ENCODE measurements at places on chromosomes 7 and 10. TPM values are rescaled to one million over a fixed set of nuclear protein-coding genes. Genes with fewer than 3 reads are reported as not detected.

- ATAC-seq, result no peak
These were observed 945 bp upstream of the RHEB start for GRCh38 chr7:151520419-151521261.

DNA sequence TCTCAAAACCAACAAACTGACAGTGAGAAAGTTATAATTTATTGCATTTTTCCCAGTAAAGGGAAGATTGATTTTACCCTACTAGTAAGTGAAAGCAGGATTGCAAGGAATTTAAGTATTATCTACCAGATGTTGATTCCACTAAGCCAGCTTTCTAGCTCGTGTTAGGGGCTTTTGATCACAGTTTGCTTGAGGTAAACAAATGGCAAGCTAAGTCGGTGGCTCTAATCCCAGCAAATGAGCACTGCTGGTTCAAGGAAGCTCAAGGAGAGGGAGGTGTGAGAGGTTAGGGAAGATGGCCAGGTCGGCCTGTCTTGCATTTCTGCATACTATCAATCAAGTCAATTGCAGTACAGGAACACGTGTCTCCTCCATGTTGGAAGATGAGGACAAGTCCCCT is 448.7 kb upstream of the POM121L12 start:
- ATAC-seq, result no peak

- ATAC-seq, result no peak
These were observed 4.3 kb downstream of the SNX8 start for GRCh38 chr7:2309889-2310331.

- no peak for ATAC-seq
These were observed 189.1 kb downstream of the LRRTM3 start for GRCh38 chr10:67114945-67115344.

- ATAC-seq, result no peak
These were observed 603.3 kb upstream of the IGFBP3 start for GRCh38 chr7:46524350-46524749.

DNA sequence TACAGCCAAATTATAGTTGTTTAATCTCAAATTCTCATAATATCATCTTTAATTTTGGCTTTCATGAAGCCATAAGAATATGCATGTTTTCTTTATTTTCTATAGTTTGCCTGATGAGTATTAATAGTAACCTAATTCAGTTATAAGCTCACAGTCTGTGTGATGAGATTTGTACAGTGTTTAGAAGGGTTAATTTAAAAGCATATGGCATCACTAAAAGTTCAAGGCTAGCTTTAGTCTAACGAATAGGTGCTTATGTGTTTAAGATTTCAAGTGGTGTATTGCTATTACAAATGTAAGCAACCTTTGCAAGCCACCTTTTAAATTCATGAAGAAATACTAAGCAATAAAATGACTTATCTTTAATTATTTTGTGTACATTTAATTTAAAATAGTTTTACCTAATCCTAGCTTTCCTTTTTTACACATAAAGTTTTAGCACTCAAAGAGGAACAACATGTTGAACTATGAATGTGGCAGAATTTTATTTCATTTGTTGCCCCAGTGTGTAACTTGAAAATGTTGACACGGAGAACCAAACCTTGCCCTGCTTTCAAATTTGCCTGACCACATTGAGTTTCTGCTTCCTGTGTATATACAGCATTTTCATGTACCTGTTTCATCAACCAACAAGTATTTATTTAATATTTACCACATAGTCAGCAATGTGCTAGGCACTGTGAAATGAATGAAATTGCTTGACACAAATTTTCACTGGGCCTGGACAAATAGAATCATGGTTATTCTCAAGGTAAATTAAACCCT is 41.5 kb downstream of the TET1 start:
- no peak for ATAC-seq

- no peak for ATAC-seq
These were observed 250.9 kb downstream of the TWIST1 start for GRCh38 chr7:18866359-18867036.

DNA sequence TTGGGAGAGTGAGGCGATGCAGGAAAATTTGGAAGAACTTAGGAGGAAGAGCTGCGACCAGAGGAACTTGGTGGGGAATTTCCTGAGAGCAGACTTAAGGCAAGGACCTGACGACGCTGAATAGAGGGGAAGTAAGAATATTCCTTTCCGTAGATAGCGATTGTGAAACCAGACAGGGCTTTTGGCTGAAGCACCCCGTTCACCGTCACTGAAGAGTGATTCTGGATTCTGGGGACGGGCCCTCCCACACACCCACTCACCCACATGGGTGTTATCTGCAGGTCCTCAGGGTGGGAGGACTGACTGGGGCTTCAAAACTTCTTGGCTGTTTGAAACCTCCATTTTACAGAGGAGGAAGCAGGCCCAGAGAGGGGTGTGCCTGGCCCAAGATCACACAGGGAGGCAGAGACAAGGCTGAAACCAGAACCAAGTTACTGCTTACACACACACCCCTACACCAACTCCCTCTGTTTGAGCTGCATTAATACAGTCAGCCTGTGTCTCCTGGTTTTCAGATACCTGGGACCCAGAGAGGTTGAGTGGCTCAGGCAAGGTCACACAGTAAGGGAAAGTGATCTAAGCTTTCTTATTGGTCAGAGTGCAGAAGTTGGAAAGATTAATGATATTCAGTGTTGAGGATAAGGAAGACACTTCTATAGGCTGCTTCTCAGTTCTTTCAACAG is 37.2 kb upstream of the CDH23 start:
- ATAC-seq, result no peak

DNA sequence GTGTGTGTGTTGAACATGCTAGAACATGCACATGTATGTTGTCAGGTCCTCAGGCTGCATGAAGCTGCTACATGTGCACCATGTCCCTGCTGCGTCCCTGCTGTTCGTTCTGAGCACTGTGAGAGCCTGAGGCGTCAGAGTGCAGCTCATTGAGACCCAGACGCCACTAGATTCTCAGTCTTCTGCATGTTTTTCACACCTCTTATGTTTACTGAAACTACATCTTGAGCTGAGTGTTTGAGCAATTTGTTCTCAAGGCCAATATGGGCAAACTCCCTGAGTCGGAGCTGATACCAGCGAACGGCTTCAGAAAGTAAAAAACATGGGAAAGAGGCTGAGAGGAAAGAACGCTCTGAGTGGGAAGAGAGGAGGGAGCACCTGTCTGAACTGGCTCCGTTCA is 350.4 kb downstream of the PAXIP1 start:
- ATAC-seq, result no peak

DNA sequence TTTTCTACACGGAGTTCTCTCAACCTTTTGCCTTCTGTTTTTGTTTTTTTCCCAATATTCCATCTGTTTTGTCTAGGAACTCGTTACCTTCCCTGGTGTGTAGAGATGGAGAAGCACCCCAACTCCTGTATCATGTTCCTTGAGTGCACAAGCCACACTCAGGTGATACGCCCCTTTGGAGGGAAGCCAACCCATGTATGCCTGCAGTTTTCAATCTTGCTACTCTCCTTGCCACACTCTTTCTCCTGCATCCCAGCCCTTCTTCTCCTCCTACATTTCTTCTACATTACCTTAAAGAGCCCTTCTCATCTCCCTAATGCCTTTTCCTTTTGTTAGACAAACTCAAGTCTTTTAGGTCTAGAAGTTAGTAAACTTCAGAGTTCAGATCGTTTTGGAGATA is 10.2 kb upstream of the SP4 start:
- no peak for ATAC-seq

DNA sequence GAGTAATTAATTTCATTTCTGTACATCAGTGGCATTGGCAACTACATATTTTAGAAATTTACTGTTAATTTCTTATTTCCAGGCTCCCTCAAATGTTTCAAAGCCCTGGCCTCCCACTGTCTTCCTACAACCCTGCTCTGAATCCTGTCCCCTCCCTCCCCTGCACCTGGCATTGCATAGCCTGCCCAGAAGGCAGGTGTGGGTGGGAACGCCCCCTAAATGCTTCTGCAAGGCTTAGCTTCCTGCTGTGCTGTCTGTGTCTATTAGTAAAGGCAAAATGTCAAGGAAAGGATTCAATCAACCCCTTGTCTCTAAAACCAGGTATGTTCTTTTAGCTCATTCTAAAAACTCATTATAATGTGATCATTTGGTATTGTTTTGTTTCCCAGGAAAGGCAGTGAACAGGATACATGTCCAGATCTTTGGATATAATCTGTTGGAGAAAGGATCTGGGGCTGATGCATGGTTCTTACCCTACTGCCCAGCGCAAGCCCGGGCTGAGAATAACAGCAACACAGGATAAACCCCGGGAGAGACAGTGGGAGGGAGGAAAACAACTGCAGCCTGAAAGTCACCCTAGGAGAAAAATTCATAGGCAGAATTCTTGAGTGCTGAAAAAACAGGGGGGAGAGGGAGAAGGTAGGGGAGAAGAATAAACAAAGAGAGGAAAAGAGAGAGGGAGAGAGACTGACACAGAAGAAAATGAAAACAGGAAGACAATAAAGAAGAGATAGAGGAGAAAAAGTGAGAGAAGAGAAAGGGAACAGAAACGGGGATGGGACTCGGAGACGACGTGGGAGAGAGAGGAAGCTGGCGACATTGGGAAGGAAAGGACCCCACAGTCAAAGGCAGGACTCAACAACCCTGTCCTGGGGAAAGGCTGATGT is 589 bp downstream of the ZNF488 start:
- no peak for ATAC-seq

DNA sequence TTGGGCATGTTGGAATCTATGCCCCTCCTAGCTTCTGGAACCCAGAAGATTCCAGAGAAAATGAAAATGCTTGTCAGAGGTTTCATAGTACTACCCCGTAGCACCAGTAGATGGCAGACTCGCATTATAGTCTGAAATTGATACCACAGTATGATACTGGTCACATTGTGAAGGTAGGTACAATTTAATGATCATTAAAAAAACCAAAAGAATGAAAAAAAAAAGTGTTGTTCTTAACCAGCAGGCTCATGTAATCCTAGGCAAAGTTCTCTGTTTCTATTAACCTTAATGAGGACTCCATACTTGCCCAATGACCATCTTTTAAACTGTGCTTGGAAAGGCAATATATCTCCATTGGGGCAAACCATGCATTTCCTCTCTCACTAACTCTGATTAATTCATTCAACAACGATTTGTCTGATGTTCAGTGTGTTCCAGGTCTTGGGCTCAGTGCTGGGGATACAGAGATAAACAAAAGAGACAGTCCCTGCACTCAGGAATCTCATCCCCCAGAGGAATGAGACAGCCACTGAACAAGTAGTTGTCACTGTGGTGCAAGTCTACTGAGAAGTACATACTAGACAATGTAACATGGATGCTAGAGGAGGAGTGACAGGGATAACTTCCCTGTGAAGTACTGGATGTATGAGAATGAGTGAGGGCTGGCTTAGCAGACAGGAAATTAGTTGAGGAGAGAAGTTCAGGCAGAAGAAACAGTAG is 223.5 kb upstream of the PHYHIPL start:
- peak; percentile 79 for ATAC-seq

DNA sequence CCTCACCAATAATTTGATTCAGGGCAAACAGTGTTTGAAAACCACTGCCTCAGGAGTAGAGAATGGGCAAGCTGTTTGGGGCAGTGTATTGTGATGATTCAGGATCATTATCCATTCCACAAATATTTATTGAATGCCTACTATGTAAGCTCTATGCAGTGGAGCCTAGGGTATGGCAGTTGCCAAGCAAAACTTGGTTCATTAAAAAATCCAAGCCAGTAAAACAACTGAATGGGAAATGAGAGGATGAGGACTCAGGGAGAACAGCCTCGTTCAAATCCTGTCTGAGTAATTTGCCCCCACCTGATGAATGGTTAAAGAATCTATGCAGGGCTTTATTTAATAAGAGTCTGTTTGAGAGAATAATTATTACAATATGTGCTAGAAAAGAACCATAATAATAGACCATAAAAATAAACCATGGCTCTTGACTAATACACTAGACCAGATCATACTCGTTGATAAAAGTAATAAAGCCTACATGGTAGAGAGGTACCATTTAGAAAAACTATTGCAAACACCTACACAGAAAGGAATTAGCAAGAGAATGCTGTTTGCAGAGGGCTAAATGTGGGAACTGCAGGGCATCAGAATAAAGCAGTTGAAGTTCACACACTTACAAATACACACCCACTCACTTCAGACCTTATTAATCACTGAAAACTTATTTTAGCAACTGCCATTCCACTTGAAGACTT is 71.7 kb downstream of the CREB5 start:
- peak; percentile 54 for ATAC-seq

- peak; percentile 84 for ATAC-seq
These were observed 171.5 kb downstream of the ZMYND11 start for GRCh38 chr10:306675-307185.

DNA sequence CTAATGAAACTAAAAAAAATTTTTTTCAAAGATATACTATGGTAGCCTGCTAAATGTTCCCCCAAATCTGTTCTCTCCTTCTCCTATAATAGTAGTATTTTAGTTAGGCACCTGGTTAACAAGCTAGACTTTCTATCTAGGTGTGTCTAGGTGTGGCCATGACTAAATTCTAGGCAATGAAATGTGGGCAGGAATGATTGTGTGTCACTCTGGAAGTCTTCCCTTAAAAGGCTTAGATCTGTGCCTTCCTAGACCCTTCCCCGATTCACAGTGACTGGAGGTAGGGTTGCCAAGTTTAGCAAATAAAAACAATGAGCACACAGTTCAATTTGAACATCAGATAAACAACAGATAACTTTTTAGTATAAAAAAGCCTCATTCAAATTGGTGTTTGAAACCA is 8.3 kb upstream of the ARHGAP21 start:
- ATAC-seq, result no peak

- no peak for ATAC-seq
These were observed 46.5 kb downstream of the FAM171A1 start for GRCh38 chr10:15324611-15325010.

GRCh38 chr7:64359543-64359942 is 45.8 kb downstream of the ZNF736 start:
- ATAC-seq, result no peak

DNA sequence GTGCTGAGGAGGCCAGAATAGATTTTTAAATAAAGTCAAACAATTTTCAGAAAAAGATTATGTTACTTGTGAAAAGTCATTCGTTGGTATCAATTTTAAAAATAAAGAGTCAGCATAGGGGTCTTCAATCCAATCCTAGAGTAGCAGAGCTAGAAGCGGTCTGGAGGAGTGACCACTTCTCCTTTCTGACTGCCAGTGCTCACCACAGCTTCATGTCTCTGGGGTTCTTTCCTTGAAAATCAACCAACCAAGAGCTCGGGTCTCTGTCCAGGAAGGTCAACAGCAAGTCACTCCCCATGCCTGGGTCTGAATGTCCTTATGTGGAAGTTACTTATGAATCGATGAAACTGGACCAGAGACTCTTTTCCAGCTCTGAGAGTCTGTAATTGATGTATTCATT is 14.3 kb downstream of the PTPRN2 start:
- no peak for ATAC-seq

The KLF14 gene
- total RNA-seq, result 0.30 TPM

The HGF gene
- 0.56 TPM for total RNA-seq

The MEST gene
- 438 TPM for total RNA-seq

The LZTS2 gene
- total RNA-seq, result 60.5 TPM

The PODXL gene
- total RNA-seq, result 10.9 TPM

The VSIR gene
- total RNA-seq, result 0.52 TPM

The DGKB gene
- 8.1 TPM for total RNA-seq

All from motor neuron (in vitro differentiated cells).